ENCODE measurements at places on chromosomes 5 and 9. TPM values are rescaled to one million over a fixed set of nuclear protein-coding genes. Genes with fewer than 3 reads are reported as not detected.
A peak's percentile ranks its signal among the peaks of the same experiment; 100 is the strongest.

DBH gene
- not detected for total RNA-seq

DNA sequence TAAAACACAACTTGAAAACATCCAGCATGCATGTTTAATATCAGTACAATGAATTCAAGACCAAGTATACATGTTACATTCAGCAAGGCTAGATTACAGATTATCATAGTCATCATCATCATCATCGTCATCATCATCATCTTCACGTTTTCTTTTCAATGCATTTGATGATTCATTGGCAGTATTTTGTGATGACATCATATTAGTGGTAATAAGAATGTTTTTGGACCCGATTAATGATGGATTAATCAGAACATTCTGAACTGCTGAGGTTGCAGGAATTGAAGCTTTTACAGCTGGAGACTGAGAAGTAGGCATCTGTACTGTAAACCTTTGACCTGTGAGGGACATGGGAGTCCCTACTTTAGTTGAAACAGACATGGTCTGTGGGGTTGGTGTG is 4.5 kb downstream of the AK6 start:
- no peak overlapping the region for H3K27ac ChIP-seq
- H3K36me3 ChIP-seq: peaks cover 9% of the 10 kb centered on the region
- H3K27me3 ChIP-seq: no peaks in the 10 kb centered on the region
- DNase-seq: no peak
- H3K4me3 ChIP-seq: no peak overlapping the region

CHMP5 gene
- total RNA-seq: 22.5 TPM

GRCh38 chr9:68714416-68715180 is 9.6 kb downstream of the PIP5K1B start:
- H3K27me3 ChIP-seq: no peaks in the 10 kb centered on the region
- peak overlapping the region; percentile 9 for H3K27ac ChIP-seq
- no peak for DNase-seq

SPOCK1 gene
- 16.5 TPM for total RNA-seq

GRCh38 chr5:1847611-1848010 is 35.1 kb downstream of the IRX4 start:
- no peak overlapping the region for H3K4me3 ChIP-seq
- no peak for DNase-seq
- no peak overlapping the region for H3K27ac ChIP-seq
- H3K4me1 ChIP-seq: no peaks in the 10 kb centered on the region

FXN gene
- total RNA-seq: 8.7 TPM

RAI14 gene
- total RNA-seq: 25.0 TPM

GRCh38 chr5:173709761-173710160 is 93.3 kb upstream of the BOD1 start:
- no peak for DNase-seq
- no peaks in the 10 kb centered on the region for H3K36me3 ChIP-seq
- no peak overlapping the region for H3K4me3 ChIP-seq

BTNL8 gene
- not detected for total RNA-seq

ENC1 gene
- 28.3 TPM for total RNA-seq

DNA sequence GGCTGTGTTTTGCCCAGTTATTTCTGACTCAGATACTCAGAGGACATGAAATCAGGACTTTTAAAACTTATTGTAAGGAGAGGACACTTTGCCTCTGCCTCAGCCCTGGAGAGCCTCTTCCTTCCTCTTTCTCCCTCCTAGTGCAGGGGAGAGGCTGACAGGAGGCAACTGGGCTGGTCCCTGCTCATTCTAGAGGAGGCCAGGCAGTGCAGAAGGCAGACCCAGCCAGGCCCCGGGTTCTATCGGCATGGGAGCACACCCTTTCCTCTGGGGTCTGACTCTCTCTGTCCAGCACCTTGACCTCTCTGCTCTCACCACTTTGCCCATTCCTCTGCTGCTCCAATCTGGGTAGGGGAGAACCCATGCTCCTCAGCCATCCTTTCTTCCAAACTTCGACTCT is 16.0 kb upstream of the SMIM32 start:
- H3K27me3 ChIP-seq: no peaks in the 10 kb centered on the region
- no peaks in the 10 kb centered on the region for H3K4me1 ChIP-seq
- H3K36me3 ChIP-seq: no peaks in the 10 kb centered on the region
- no peak for DNase-seq
- no peak overlapping the region for H3K4me3 ChIP-seq
- no peak overlapping the region for H3K27ac ChIP-seq

TJP2 gene
- 29.2 TPM for total RNA-seq
